ENCODE measurements at places on chromosomes 3 and 15. TPM values are rescaled to one million over a fixed set of nuclear protein-coding genes. Genes with fewer than 3 reads are reported as not detected.

DNA sequence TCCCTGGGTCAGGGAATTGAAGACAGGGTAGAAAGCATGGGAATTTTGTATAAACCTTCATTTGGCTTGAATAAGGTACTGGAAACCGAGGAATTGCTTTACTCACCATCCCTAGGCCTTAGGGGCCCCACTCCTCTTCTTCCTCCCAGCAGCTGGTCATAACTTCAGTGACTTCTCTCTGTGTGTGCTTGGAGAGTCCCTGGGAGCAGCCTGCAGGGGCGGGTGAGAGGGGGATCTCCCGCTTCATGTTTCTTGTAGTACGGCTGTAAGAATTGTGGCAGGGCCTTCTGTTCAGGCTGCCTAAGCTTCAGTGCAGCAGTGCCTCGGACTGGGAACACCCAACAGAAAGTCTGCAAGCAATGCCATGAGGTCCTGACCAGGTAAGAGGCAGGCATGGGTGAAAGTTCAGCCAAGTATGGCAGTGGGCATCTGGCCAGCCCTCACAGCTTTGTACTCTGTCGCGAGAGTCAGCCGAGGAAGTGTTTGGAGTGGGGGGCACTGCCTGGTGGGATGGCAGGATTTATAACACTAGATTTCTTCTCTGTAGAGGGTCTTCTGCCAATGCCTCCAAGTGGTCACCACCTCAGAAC, 1.7 kb upstream of the DNAJC17 start:
- DNase-seq: no peak

DNA sequence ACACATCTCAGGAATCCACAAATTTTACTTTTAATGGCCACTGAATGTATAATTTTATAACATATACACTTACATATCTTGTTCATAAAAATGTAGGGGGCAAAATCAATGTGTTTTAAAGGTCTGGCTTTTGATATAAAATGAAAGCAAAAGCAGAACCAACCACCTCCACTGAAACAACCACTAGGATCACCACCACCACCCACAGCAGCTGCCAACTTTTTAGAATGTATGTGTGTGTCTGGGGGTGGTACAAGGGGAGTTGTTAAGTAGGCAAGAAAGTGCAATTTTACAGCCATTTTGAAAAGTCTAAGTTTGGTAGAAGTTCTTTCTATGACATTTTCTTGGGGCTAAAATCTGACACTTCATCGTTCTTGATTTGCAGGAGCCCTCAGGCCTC, 44.0 kb downstream of the OTOL1 start:
- DNase-seq: no peak

GRCh38 chr3:149502438-149502837, 27.9 kb downstream of the TM4SF4 start:
- no peak for DNase-seq

DNA sequence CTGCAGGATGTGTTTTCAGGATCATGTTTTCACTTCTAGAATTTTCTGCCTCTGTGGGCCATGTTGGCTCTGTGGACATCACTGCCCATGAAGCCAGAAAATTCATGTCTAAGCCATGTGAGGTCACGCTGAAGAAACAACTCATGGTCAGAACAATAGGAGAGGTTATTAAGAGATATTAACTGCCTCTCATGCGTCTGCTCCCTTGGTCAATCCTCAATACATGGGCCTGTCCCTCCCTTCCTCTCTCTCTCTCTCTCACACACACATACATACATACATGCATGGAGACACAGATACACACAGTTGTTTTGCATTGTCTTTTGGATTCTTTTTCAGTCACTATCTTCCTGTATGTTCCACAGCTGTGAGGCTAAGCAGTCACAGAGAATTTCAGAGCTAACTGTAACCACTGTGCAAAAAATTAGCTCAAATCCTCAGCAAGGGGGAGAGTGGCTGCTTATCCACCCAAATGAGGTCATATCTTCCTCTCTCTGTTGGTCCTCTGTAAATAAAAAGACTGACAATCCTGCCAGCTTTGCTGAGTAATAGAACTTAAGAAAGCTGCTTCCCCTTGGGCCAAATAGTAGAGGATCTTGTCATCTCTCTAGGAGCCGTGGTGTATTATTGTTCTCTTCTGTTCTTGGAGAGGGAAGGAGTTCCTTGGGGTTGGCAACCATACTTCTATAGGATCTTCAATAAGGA, 45.6 kb downstream of the LRTM1 start:
- no peak for DNase-seq

GRCh38 chr15:84798436-84798946, 18.7 kb upstream of the ALPK3 start:
- DNase-seq: no peak

DNA sequence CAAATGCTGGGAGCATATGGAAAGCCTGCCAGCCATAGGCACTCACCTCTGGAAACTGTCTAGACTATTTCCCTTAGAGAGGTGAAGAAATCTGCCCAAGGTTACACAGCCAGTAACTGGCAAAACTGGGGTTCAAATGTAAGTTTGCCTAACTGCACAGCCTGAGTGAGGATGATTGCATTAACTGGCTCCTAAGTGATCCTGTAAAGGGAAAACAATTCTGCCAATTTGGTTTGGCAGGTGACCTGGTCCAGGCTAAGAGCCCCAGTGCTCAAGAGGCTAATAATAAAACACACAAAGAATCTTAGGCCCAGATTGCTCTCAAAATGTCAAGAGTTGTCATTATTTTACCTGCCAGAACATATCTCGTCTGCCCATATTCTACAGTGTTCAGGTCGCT, 43.9 kb upstream of the SPRED1 start:
- DNase-seq: no peak

FILIP1L gene
- total RNA-seq: 70.8 TPM

TLR9 gene
- total RNA-seq: not detected
